NCI-H460 (cell line): ENCODE measurements at places on chromosomes 6 and 20. TPM values are rescaled to one million over a fixed set of nuclear protein-coding genes. Genes with fewer than 3 reads are reported as not detected.

PRIM2 gene
- total RNA-seq, result 9.9 and 14.8 TPM in 2 replicates

MOG gene
- total RNA-seq, result not detected in 2 replicates

HLA-DRB1 gene
- 0.42 and 1.4 TPM in 2 replicates for total RNA-seq

GSTA3 gene
- not detected in 2 replicates for total RNA-seq

DAAM2 gene
- 0.06 TPM in 1 of 2 replicates, not detected in the other for total RNA-seq

DNA sequence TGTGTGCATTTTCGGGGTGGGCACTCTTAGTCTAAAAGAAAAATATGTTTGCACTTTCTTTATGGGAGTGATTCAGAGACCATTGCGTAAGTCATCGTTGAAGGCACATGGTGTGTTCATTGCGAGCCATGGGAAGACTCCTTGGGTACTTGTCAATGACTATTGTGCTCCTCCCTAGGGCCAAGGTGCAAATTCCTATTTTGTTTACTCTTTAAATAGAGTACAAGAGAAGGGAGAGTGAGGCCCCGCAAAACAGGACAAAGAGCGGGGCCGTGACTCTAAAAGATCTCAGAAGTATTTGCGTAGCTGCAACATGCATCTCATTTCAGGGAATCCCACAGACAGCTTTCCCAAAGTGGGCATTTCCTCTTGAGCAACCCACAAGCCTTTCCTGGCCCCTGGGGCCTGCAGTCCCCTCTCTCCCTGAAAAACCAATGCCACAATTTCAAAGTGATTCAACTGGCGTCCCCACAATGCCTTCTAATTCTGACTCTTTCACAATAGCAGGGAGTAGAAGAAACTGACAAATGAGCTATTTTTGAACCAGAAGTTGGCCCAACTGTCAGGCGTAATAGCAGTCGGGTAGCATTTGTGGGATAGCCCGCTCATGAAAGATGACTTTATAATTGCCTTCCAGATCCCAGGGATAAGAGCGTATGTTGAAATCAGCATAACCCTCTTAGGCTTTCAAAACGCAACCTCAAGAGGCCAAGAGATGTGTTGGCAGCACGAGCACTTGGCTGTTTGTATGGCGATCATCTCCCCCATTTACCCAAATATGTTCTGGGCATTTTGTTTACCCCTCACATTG, 277.9 kb upstream of the BMP2 start:
- DNase-seq, result no peak

GRCh38 chr20:24653306-24653705, 183.9 kb downstream of the SYNDIG1 start:
- no peak for DNase-seq

GRCh38 chr20:36461600-36462439, 79.5 kb upstream of the MYL9 start:
- no peak for DNase-seq

GRCh38 chr20:18276821-18277220, 11.5 kb upstream of the ZNF133 start:
- DNase-seq, result peak; percentile 75

GRCh38 chr20:25245461-25245860, 2.4 kb upstream of the PYGB start:
- DNase-seq, result no peak

DNA sequence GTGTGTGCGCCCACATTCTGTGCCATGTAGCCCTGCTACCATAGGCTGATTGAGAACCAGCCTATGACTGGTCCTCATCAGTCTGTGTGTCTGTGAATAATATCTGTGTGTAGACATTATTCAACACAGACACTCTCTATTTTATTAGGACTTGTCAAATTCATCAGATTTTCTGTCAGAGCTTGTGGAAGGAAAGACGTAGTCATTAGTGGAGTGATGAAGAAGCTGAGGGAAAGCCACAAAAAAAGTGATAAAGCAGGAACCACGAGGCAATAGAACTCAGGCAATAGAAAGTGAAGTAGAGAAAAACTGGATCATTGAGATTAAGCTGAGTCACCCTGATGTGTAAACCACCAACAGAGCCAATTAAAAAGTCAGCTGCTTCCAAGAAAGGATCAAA, 122.2 kb upstream of the MARCKS start:
- no peak for DNase-seq

GRCh38 chr6:4364172-4364571, 228.8 kb upstream of the ECI2 start:
- DNase-seq, result no peak

GRCh38 chr20:11850901-11851300, 66.8 kb upstream of the BTBD3 start:
- DNase-seq, result no peak

DNA sequence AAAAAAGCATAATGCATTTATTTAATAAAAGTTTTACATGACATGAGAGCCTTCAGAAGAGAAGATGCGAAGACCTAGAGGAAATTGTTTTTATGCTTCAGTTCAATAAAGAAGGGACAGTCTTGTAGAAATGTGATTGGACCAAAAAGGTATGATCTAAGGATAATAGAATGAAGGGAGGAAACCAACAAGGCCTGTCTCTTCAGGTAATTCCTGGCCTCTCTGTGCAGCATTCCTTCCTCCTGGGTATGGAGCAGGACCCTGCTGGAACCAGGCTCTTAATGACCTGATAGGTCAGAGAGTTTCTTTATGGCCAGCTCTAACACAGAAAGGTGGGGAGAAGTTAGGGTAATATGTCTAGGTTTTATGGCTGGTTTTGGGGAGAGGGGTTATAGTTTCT, 162.8 kb upstream of the HEY2 start:
- no peak for DNase-seq

GRCh38 chr6:145006914-145007313, 721.8 kb downstream of the UTRN start:
- DNase-seq, result no peak

DNA sequence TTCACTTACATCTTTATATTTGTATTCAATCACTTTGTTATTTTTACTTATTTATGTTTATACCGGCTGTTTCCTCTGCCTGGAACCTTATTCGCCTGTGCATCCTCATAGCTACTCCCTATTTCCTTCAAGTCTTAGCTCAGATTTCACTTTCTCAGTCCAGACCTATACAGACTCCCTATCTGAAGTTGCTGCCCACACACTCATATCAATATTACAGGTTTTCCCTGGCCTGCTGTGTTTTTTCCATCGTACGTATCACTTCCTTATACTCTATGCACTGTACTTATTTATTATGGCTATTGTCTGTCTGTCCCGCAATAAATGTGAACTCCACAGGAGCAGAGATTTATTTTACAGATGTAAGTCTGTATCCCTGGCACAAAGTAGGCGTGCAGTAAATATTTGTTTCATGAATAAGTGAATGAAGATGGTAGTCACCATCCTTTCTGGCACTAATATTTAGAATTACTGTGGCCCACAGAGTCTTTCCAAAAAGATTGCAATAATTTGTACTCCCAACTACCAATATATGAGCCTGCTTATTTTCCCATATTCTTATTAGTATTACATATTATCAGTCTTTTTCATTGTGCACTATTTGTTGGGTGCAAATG, 64.9 kb downstream of the TNFAIP3 start:
- no peak for DNase-seq
